ENCODE measurements at places on chromosomes 1 and 21.
A peak's percentile ranks its signal among the peaks of the same experiment; 100 is the strongest.

- DNase-seq: no peak
Measured at GRCh38 chr1:162187687-162188276, 118.3 kb downstream of the NOS1AP start.

- DNase-seq: no peak
Measured at GRCh38 chr1:198880818-198881597, 242.2 kb downstream of the PTPRC start.

GRCh38 chr1:154837034-154837671, 32.9 kb downstream of the KCNN3 start:
- no peak for DNase-seq

GRCh38 chr21:45308194-45309068, 20.7 kb upstream of the POFUT2 start:
- DNase-seq: peak; percentile 51

DNA sequence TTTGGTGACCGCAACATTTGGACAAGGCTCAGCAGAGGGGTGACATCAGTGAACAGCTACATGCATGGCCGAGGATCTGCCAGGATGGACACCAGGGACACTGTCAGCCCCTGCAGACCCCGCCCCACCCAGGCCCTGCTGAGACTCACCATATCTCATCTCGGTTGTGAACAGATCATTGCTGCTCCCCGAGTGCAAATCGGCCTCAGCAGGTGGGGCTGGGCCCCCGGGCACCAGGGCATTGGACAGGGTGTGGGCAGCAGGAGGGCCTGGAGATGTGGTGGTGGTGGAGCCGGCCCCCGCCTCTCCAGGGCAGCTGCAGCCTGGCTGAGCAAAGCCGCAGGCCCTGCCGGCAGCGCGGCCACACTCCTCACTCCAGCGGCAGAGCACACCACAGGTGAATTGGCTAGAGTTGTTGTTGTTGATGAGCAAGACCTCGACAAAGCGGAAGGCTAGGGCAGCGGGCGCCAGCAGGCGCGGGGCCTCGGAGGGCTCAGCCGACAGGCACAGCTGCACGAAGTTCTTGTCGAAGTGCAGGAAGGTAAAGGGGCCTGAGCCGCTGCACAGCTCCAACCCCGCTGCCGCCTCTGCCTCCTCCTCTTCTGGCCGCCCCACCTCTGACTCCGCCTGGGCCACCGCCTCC, 8.2 kb downstream of the ADGRB2 start:
- DNase-seq: no peak

DNA sequence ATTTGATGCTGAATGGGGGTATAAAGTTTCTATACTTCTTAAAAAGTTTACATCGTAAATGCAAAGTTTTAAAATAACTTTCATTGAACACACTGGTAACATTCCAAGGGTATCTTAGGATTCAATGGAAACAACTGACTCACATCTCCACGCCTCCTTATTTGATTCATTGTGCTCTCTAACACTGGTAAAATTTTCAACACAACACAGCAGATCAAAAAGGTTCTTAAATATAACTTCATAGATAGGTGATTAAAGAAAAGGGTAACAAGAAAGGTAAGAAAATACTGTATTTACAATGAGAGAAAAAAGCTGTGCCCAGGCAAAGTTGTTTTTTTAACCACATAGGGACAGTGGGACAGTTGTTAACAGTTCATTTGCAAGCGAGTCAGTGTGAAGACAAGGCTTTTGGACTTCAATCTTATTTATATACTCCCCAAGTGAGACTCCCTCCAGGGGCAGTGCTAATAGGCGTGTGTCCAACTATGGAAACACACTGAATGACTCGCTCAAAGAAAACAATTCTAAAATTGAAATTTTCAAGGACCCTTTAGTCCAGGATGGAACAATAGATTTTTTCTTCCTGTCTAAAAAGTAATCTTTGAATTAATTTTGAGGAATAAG, 140.5 kb downstream of the TIAM1 start:
- DNase-seq: no peak

- DNase-seq: no peak
Measured at GRCh38 chr1:151992303-151993083, 1.2 kb downstream of the S100A10 start.

All from NCI-H524 (cell line).